ENCODE measurements at places on chromosomes 1 and 21.

- DNase-seq = no peak
Observed at GRCh38 chr1:66929146-66929688, 4.4 kb downstream of the MIER1 start.

- DNase-seq = no peak
Observed at GRCh38 chr21:34201001-34201400, 127.6 kb downstream of the MRPS6 start.

GRCh38 chr1:229019663-229020271, 251.1 kb upstream of the RAB4A start:
- no peak for DNase-seq

- no peak for DNase-seq
Observed at GRCh38 chr1:26583646-26584485, 54.3 kb downstream of the RPS6KA1 start.

- no peak for DNase-seq
Observed at GRCh38 chr1:36752431-36752830, 269.7 kb upstream of the CSF3R start.

DNA sequence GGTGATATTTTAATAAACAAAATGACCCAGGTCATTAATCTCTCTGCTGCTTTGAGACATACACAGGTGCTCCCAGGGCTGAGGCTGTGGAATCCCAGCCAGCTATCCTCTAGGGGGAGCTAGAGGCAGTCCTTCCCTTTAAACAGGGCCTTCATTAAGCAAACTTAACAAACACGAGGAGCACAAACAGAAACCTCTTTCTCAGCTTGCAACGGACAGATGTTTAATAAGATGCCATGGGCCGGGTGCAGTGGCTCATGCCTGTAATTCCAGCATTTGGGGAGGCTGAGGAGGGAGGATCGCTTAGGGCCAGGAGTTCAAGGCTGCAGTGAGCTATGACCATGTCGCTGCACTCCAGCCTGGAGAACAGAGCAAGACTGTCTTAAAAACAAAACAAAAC, 106.7 kb downstream of the HIVEP3 start:
- peak; percentile 25 for DNase-seq

DNA sequence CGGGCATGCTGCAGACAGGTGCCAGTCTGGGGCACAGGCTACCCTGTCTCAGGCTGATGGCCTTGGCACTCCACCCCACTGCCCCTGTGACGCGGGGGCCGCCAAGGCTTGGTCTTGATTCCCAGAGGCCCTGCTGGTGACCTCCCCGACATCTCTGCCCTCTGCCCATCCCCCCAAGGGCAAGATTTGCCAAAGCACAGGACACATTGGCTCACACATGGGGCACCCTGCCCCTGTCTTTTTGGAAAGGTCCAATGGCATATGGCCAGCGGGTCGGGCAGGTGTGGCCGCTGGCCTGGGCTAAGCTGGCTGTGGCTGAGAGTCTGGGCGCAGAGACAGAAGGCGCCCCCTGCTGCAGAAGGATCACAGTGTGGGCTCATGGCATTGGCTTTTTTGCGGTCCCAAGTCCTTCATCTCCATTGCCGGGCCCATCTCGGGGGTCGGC, 4.6 kb downstream of the MIB2 start:
- DNase-seq = no peak

DNA sequence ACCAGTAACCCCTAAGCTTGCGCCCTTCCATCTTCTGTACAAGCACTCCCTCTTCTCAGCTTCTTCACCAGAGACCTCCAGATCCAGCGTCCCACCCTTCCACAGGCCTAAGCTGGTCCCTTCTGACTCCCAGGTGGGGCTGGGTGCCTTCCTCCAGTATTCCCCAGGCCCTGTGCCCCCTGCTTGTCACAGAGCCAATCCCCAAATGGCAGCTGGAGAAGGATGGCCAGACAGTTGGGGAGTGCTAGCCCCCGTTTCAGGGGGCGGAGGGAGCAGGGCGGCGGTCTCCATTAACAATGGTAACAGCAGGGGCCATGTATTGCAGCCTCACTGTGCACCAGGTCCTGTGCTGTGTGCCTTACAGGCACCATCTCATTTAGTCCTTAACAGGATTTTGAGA, 85.7 kb downstream of the KCNN3 start:
- DNase-seq = no peak

DNA sequence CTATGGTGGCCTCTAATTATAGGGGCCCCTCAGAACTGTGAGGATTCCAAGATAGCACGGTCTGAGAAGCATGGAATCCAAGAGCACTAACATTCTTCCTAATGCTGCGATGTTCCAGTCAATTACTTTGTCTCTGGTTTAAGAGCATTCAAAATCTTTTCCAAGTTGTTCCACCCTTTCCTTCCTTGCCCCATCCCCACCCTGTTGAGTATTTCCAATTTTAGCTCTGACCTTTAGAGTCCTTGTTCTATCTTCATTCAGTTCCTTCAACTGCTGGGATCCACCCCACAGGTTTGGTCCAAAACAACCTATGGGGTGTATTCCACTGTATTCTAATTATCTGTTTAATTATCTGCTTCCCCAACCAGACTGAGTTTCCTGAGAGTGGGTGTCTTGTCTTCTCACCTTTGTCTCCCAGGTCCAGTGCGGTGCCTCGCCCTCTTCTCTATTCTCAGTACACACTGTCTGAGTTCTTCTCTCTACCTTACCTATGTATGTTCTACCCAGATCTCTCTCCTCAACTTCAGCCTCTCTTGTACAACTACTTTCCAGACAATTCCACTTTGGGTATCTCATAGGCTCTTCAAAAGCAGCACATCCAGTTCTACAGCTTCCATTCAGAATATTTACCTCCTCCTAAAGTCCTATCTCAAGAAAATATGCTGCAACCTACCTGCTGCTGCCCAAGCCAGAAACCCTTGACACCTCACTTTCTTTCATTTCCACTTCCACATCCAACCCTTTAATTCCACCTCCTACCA, 25.0 kb upstream of the BCL9 start:
- no peak for DNase-seq

- DNase-seq = no peak
Observed at GRCh38 chr1:11143907-11144306, 44.2 kb upstream of the EXOSC10 start.

DNA sequence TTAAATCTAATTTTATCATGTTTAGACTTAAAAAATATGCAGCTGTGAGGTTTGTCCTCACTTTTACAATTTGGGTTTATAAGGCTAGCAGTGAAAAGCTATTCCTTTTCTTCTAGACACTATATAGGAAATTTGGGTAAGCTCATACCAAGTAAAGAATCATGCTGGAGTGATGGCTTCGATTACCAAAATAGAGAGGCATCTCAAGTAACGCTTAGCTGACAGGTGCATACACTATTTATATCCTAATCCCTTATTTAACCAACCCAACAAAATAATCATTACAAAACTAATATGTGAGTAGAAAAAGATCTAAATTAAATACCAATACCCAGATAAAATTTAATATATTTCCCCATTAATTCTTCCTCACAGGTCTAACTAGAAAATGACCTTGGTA, 193.2 kb downstream of the LHX8 start:
- no peak for DNase-seq

DNA sequence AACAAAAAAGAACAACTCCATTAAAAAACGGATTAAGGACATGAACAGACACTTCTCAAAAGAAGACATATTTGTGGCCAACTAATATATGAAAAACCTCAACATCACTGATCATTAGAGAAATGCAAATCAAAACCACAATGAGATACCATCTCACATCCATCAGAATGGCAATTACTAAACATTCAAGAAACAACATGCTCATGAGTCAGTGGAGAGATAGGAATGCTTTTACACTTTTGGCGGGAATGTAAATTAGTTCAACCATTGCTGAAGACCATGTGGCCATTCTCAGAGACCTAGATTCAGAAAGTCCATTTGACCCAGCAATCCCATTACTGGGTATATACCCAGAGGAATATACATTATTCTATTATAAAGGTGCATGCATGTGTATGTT, 1442.6 kb upstream of the B3GALT2 start:
- DNase-seq = no peak

DNA sequence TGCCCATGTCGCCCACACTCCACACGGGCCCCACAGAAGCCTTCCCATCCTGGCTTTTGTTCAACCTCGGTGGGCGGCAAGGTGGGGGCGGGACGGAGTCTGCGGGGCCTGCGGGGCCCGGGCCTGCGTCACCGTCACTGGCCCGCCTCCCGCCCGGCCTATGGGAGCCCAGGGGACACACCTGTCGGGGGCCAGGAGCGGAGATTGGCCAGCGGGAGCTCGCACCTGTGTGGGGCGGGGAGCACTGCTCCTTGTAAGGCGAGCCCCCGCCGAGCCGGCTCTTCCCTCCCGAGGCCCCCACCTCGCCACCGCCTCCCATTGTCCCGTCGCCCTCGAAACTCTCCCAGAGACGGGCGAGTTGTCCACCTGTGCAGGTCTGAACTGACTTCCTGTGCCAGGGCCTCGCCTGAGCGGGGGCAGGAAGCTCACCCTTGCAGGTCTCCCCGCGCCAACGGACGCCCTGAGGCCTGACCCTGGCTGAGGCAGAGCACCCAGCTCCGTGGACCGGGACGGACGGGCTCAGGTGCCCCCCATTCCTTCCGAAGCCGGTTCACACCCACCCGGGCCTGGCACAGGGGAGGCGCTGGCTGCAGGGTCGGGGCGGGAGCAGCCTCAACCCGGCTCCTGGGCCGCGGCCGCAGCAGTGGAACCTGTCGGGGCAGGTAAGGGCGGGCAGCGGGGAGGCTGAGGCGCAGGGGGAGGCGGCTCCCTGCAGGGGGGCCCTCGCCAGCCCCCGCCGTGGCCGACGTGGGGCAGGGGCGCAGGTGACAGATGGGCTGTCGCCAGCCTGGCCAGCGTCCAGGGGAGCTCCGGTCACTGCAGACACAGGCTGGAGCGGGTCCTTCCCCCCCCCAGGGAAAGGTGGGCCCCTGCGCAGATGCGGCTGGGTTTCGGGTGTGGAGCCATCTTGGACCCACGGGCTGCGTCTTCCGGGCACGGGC, 10.8 kb upstream of the TTLL10 start:
- DNase-seq = no peak

All from DMS 273 treated with DMSO at 0.1 percent for 48 hours (cell line).